ENCODE measurements at places on chromosomes 16 and 17.

DNA sequence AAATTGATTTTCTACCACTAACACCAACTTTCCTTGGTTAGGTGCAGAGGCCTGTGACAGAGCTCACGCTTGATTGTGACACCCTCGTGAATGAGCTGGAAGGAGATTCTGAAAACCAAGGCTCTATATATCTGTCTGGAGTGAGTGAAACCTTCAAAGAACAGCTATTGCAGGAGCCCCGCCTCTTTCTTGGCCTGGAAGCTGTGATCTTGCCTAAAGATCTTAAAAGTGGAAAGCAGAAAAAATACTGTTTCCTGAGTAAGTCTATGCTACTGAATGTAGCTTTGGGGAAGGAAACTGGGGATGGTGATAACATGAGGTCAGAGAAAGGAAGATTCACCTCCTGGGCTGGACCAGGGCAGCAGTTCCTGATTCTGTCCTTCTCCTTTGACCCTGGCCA lies 38.3 kb downstream of the REXO5 start:
- DNase-seq = no peak

- no peak for DNase-seq
Measured at GRCh38 chr17:83170571-83171260, 91.3 kb downstream of the METRNL start.

GRCh38 chr16:10578474-10579316 lies 1.7 kb downstream of the EMP2 start:
- DNase-seq = no peak

DNA sequence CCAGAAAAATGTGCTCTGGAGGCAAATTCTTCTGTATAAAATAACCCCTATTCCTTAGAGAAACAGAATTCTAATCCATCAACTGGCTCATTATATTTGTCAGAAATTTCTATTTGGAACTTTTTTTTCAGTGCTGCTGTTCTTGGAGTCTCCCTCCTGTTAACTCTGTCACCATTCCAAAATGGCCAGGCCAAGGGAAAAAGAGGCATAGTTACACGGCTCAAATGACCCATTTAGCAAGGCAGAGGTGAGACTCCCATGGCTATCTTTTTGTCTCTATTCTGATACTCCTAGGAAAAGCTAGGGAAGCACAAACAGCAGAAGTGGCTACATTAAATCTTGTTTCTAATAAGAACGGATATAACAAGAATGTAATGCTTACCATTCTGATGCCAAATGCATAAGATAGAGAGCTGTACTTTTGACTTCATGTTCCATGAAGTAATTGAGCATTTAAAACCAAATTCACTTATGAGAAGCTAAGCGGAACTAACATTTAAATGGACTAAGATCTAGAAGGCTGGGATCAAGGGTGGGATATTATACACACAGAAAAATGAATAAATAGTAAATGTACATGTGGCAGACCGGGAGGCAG lies 64.4 kb upstream of the CORO6 start:
- DNase-seq = no peak

- no peak for DNase-seq
Measured at GRCh38 chr17:82655038-82655479, 6.8 kb upstream of the WDR45B start.

- DNase-seq = no peak
Measured at GRCh38 chr17:79095345-79096055, 20.9 kb downstream of the ENGASE start.

DNA sequence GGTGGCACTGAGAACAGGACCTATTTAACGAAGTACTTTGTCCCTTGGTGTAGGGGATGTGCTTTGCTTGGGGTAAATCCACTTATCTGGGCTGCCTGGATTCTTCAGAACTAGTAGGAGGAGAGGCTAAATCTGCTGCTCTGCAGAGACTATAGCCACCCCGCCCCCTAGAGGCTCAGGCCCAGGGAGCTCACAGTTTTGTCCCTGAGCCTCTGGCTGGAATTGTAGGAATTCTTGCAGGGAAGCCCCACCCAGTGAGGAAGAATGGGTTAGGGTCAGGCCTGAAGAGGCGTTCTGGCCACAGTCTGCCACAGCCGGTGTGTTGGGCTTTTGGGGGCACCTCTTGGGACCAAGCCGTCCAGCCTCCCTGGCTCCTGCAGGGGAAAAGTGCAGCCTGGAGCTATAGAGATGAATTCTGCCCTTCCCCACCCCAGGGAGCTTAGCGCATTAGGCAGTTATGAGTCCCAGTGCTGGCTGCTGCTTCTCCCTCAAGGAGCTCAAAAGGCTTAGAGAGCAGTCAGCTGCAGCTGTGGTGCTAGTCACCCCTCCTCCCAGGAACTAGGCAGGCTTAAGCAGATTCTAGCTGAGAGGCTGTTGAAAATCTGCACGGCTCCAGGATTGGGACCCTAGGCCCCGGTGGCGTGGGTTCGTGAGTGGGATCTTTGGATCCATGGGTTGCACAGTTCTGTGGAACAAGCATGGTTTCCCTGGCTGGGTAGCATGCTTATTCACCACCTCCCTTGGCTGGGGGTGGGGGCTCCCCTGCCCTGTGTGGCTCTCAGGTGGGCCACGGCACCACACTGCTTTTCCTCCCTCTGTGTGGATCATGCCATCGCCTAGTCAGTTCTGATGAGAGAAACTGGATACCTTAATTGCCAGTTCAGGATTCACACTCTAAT lies 237.4 kb upstream of the TOM1L1 start:
- DNase-seq = no peak

GRCh38 chr16:50270510-50271147 lies 4.3 kb downstream of the ADCY7 start:
- no peak for DNase-seq

- DNase-seq = no peak
Measured at GRCh38 chr16:20614186-20615141, 38.3 kb upstream of the ACSM2B start.

DNA sequence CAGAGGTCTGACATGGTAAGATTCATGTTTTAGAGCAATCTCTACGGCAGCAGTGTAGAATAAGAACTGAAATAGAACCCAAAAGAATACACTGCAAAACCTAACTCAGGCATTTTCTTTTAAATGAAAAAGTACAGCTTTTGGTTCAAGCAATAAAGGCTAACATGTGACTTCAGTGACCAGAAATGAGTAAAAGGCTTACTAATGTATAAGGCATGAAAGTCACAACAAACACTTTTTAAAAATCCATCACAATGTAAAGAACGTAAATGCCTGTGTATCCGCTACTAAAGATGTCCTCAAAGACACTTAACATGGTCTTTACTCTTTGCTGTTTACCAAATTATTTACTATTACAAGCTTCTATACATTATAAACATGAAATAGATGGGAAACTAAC lies 16.6 kb downstream of the KIAA0753 start:
- no peak for DNase-seq

DNA sequence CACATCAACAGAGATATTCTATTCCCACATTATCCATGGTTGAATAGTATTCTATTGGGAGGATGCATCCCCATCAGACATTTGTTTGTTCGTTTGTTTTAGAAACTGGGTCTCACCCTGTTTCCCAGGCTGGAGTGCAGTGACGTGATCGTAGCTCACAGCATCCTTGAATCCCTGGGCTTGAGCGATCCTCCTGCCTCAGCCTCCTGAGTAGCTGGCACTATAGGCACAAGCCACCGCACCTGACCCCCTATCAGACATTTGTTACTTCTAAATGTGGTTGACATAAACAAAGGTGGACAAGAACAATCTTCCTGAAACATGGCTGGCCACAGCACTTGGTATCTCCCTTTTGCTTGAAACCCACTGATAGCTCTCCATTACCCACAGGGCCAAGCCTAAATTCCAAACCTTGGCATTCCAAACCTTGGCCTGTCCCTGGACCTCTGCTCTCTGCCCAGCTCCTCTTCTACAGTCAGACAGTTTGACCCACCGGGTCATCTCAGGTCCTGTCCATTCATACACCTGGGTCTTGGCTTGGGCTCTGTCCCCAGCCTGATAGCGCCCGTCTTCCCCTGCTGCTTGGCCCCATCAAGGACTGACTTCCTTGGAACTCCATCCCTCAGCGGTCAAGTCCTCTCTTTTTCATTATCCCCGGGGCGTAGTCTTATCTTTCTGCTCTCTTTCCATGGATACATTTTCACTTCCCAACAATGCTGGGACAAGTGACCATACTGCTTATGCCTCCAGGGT lies 1.5 kb upstream of the PRR29 start:
- DNase-seq = no peak

DNA sequence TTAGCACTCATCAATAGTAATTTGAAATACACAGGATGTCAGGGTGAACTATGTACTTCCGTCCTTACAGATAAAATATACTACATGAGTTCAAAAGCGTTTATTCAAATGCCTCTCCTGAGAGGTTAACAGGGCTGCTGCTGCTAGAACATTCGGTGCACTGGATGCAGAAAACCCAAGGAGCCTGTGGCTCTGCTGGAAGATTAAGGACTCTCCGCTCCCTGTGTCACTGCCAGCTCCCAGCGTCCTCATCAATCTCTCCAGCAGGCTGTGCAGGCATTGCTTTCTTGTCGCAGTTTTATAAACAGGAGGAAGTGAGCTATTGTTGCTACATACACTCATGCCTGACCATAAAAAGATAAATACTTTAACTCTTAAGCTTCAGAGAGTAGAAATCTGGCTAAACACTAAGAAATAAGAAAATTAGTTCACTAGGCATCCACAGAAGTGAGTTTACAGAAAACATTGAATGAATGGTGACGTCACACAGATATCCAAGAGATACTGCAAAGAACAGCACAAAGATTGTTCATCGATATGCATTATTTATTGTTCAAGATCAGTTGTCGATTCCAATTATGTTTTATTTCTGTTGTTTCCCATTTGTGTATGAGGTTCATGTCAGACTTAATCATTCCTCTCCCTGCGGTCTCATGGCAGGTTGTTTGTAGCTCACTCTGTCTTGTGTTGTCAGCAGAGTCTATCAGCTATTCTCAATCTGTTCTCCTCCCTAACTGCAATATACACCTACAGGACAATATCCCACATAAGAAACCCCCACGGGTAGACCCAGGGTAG lies 127.9 kb upstream of the MON1B start:
- no peak for DNase-seq

GRCh38 chr16:11977376-11978041 lies 975 bp downstream of the SNX29 start:
- no peak for DNase-seq

GRCh38 chr17:75816693-75817092 lies 27.5 kb downstream of the UNC13D start:
- DNase-seq = no peak

DNA sequence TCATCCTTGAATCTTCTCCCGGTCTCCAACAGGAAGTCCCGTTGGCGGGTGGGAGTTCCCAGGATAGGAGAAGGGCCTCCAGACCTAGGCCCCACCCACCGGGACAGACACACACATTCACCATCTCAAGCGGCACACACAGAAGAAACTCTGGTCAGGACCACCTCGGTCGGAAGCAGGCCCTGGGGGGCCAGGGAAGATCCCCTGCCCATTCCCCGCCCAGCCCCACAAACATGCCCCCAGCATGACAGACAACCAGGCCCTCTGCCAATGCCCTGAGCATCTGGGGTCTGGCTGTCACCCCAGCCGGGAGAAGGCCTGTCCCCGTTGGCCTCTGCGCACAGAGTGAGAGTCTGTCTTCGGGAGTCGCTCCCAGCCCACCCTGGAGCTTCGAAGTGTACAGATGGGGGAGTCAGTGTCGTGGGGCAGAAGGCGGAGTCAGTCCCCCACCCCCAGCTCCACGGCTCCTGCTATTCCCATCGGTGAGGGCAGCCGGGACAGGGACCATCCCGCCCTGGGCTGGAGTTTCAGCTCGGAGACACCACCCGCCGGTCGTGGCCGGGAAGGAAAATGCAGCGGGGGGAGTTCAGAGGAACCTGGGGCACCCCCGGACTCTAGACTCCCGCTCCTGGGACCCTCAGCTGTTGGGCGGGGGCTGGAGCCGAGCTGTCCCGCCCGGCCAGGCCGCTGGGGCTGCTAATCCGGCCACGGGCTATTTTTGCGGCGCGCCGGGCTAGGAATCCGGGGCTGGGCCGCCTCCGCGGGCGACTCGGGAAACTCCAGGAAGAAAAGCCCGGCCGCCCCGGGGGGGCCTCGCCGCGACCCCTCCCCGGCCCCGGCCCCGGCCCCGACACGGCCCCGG lies 660 bp downstream of the RHBDF1 start:
- DNase-seq = no peak

GRCh38 chr16:73746554-73746953 lies 550.1 kb upstream of the PSMD7 start:
- DNase-seq = no peak

GRCh38 chr16:82331974-82332750 lies 162.1 kb upstream of the MPHOSPH6 start:
- DNase-seq = no peak

DNA sequence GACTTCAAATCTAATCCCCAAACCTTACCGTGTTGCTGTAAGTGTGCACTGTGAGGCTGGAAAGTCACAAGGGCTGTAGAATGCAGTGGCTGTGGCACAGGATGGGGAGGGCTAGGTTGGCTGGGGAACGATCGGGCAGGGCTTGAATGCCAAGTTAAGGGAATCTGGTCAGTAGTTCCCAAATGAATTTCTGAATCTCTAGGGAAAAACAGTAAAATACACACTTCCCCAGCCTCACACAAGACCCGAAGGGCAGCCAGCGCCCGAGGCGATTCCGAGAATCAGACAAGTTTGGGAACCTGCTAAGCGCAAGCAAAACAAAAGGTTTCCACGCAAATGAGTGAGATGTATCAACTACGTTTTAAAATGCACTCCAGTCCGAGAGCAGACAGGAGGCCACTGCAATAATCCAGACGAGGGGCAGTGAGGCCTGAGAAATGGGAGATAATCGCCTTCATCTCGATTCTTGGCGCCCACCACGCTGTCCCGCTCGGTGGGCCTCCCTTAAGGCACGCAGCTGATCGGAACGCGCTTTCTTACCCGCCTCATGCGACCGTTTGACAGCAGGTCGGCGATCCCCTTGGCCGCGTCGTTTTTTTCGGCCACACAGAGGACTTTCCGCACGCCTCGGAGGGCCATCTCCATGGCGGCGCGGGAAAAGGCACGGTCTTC lies 599 bp downstream of the TOP3A start:
- DNase-seq = no peak

DNA sequence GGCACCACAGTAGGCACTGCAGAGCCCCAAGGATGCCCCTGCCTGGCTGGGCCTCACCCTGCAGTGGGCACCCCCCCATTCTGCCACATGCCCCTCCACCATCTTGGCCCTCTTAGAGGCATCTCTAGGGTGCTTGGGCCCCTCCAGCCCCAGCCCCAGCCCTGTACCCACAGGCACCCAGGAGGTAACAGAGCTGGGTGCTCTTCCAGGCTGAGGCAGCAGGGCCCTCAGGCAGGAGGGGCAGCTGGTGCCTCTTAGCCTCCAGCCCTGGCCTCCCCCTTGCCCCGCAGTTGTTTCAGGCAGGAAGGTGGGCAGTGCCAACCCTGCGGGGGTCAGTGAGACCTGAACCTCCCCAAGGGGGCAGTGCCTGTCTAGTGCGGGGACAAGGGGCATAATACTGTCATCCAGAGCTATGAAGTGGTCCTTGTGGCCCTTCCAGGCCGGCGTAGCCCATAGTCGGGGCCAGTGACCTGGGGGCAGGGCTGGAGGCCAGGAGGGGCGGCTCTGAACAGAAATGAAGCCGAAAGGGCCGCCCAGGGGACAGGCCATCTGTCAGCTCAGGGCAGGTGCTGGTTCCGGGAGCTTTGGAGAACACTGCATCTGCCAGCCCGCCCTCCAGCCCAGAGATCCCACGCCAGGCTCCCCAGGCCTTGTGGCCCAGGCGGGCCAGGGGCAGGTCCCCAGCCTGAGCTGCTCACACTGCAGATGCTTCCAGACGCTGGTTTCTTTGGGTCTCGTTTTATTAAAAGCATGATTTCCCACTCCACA lies 4.9 kb upstream of the AATK start:
- no peak for DNase-seq

GRCh38 chr16:78324649-78325285 lies 225.3 kb downstream of the WWOX start:
- no peak for DNase-seq

- no peak for DNase-seq
Measured at GRCh38 chr17:4743898-4744297, 4.2 kb upstream of the CXCL16 start.
